Cerebellum (tissue), 4 donors: ENCODE measurements at places on chromosomes 3 and 15.

DNA sequence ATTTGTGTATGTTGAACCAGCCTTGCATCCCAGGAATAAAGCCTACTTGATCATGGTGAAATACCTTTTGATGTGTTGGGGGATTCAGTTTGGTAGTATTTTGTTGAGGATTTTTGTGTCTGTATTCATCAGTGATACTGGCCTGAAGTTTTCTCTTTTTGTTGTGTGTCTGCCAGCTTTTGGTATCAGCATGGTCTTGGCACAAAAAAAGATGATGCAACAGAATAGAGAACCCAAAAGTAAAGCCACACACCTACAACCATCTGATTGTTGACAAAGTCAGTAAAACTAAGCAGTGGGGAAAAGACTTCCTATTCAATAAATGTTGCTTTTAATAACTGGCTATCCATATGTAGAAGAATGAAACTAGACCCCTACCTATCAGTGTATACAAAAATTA, 77.6 kb downstream of the TCF12 start:
- DNase-seq, result no peak

GRCh38 chr15:97806766-97807165, 153.7 kb upstream of the ARRDC4 start:
- DNase-seq, result no peak

DNA sequence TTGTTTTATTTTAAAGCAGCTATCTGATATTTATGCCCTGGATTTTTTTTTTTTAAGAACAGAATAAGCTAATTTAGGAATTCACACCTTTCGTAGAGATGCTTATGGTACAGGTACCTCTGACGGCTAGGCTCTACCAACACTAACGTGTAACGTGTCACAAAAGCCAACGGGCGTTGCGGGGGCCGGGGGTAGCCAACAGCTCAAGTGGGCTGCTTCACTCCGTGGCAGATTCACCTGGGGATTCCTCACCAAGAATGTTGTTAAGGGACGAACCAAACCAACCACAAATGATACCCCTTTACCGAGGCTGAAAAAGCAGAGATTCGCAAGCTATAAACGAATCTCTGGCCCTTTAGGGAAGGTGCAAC, 1.0 kb downstream of the TMCC1 start:
- peak; percentile 11 for DNase-seq

GRCh38 chr15:75170711-75171341, 30.9 kb upstream of the C15orf39 start:
- no peak for DNase-seq
